Astrocyte (in vitro differentiated cells and primary cell): ENCODE measurements at places on chromosomes 6 and 20. TPM values are rescaled to one million over a fixed set of nuclear protein-coding genes. Genes with fewer than 3 reads are reported as not detected.

Gene HLA-G
- 0.79 and 0.89 TPM in 2 replicates for total RNA-seq

Gene HMGCLL1
- 0.24 and 0.30 TPM in 2 replicates for total RNA-seq

GRCh38 chr6:34602318-34603111, 46.4 kb upstream of the SPDEF start:
- peak; percentile 15 for DNase-seq
- H3K27me3 ChIP-seq = no peaks in the 10 kb centered on the region
- H3K27ac ChIP-seq = no peak overlapping the region

GRCh38 chr20:19886661-19887288, 128.7 kb downstream of the RIN2 start:
- H3K4me1 ChIP-seq = peaks cover 39% of the 10 kb centered on the region
- H3K36me3 ChIP-seq = no peaks in the 10 kb centered on the region
- H3K27ac ChIP-seq = peak overlapping the region; percentile 42
- peak overlapping the region; percentile 7 for H3K4me3 ChIP-seq

GRCh38 chr6:38064431-38064830, 244.9 kb downstream of the ZFAND3 start:
- peaks cover 20% of the 10 kb centered on the region for H3K36me3 ChIP-seq
- no peak overlapping the region for H3K4me3 ChIP-seq
- H3K4me1 ChIP-seq = no peaks in the 10 kb centered on the region
- DNase-seq = peak; percentile 49
- no peak overlapping the region for H3K27ac ChIP-seq

DNA sequence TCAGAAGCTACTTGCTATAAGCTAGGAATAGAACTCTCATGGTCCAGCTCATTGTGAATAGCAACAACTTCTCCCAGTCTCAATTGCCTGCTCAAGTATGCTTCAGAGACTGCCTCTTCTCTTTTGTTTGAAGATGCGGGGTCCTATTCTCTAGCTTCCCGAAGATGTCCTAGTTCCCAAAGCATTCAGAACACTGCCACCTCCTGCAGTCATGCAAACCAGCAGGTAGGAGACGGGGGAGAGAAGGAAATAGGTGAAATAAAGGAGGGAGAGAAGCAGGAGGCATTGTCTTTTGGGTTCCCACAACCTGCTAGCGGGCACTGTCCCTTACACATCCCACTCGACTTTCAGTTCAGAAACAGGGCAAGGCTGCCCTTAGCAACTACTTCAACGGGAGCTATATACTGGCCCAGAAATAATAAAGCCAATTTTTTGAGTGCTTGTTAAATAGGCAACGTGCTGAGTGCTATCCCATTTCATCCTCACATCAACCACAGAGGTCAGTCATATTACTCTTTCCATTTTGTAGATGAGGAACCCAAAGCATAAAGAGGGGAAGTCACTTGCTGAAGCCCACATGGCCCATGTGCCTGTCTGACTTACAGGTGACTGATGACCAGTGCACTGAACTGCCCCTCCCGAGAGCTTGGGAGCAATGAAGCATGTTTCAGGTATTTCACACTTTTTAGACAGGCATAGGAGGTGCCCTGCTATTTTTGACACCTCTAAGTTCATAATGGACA, 61.9 kb upstream of the ATXN1 start:
- DNase-seq = no peak
- H3K4me1 ChIP-seq = no peaks in the 10 kb centered on the region
- H3K27ac ChIP-seq = no peak overlapping the region
- no peak overlapping the region for H3K4me3 ChIP-seq
- H3K36me3 ChIP-seq = no peaks in the 10 kb centered on the region

GRCh38 chr6:46638650-46639049, 14.0 kb downstream of the CYP39A1 start:
- no peaks in the 10 kb centered on the region for H3K36me3 ChIP-seq
- H3K4me1 ChIP-seq = no peaks in the 10 kb centered on the region
- DNase-seq = no peak
- no peaks in the 10 kb centered on the region for H3K27me3 ChIP-seq
- no peak overlapping the region for H3K4me3 ChIP-seq
- no peak overlapping the region for H3K27ac ChIP-seq

DNA sequence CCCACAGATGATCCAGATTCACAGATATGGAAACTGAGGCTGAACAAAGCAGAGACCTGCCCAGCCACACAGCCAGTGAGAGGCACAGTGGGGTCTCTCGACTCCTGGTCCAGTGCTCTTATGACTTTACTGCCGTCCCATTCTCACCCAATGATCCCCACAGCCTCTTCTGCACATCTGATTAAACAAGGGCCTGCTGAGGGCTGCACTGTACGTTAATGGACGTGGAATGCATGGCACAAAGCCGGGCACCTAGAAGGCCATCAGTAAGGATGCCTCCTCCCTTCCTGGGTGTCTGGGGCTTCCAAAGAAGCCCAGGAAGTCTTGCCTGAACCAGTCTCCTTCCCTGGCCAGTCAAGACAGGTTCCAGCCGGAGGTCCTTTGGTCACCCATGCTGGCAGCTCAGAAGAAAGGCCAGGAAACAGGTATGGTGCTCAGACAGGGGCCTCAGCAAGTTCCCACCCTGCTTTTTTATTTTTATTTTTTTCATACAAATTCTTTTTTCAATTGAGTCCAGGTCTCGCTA, 3.8 kb downstream of the TFEB start:
- peaks cover 28% of the 10 kb centered on the region for H3K4me1 ChIP-seq
- no peak overlapping the region for H3K27ac ChIP-seq
- no peak overlapping the region for H3K4me3 ChIP-seq
- DNase-seq = no peak
- no peaks in the 10 kb centered on the region for H3K36me3 ChIP-seq

GRCh38 chr20:48339986-48340882, 487.6 kb downstream of the PREX1 start:
- H3K4me3 ChIP-seq = no peak overlapping the region
- peaks cover 16% of the 10 kb centered on the region for H3K4me1 ChIP-seq
- DNase-seq = no peak
- H3K27ac ChIP-seq = no peak overlapping the region
- H3K27me3 ChIP-seq = peaks cover 34% of the 10 kb centered on the region

DNA sequence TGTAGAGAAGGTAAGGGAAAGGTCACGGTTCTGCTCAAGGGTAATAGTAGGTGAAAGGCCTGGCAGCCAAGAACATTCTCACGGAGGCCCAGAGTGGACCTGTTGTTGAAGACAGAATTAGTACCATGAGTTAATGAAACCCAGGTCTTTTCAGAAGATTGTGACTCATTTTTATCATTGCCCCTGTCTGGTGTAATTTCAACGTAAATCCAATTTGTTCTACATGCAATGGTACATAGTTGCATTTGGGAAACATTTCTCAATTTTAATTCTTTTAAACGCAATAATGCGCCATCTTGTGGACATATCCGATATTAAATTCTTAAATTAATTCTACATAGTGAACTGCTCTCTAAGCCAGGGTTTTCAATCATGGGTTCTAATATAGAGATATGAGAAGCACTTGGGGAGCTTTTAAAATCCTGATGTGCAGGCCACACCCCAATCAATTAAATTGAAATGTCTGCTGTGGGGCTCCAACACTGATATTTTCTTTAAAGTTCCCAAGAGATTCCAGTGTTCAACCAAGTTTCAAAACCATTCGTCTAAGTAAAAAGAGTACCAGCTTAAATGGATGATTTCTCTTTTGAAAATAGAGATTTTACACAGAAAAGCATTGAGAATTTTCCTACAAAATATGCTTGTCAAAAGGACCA, 257.4 kb downstream of the PLCB1 start:
- peak; percentile 33 for DNase-seq
- H3K27me3 ChIP-seq = no peaks in the 10 kb centered on the region
- H3K4me3 ChIP-seq = no peak overlapping the region
- H3K4me1 ChIP-seq = peaks cover 15% of the 10 kb centered on the region
